ENCODE measurements at places on chromosomes 3 and 15.

GRCh38 chr3:23203708-23204330 lies 692 bp downstream of the UBE2E2 start:
- DNase-seq = no peak

- DNase-seq = no peak
Observed at GRCh38 chr15:39728845-39729244, 53.8 kb downstream of the FSIP1 start.

GRCh38 chr3:193645806-193646205 lies 52.8 kb downstream of the OPA1 start:
- DNase-seq = no peak

DNA sequence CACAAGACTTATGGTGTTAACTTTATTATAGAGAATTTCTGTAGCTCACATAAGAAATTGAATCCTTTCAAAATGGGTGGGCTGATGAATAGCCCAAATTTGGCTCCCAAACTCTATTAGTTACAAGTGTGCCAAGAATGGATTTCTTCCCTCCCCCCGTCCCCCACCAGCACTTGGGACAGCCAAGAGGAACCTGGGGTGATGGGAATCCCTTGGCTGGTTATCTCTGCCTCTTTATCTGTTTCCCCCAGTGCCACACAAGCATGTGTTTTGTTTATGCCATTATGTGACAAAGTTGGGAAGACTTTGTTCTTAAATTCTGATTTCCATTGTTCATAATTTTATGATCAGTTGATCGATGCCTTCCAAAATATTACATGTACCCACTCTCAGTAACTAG lies 28.3 kb downstream of the CMSS1 start:
- no peak for DNase-seq

DNA sequence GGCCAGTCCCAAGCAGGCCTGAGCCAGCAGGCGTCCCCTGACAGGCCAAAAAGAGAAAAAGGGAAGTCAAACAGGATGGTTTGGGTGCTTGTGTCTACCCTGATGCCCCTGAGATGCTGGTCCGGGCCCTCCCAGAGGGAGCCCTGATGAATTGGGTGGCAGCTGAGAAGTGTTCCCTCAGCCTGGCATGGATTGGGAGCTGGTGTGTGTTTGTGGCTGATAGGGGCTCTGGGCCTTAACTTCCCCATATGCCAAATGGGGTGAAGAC lies 1.4 kb downstream of the FBLN2 start:
- DNase-seq = no peak

DNA sequence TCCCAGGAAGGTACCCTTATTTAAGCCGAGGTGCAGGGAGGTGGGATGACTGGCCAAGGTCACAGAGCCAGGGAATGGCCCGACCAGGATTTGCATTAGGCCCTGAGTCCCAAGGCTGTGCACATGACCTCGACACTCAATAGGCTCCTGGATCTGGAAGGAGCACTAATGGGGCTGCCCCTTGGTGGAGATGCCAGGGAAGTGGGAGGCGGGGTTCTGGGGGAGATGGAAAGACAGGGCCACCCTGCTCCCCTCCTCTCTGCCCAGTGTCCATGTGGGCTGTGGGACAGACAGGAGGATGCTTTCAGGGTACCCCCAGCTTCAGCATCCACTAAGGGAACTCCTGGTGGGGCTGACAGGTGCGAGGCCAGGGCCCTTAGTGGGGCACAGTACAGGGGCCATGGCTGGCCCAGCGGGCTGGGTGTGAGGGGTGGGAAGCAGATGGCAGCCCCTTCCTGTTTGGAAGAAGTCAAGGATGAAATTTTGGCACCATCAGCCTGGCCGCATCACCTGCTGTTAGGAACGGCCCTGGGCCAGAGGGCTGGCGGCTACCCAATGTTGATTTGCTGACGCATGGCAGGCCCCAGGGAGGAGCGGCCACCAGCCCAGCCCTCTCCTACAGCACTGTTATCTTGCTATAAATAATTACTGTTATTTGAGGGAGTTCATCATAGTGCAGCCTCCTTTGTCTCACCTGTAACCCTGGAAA lies 37.3 kb downstream of the ATP2B2 start:
- DNase-seq = no peak

DNA sequence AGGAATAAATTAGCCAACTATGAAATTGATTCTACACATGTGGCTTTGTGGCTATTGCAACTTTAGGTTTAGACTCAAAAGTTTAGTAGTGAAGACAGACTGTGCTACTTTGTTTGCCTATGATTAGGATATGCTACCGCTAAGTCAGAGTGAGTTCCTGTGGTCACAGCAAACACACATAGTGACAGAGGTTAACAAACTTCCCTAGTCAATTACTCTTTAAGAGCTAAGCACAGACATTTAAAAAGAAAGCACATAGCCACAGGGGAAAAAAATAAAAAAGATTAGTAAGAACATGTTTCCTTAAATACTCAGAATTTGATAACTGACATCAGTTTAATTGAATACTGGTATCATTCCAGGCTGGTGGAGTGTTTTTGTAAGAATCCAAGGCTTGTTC lies 207.1 kb downstream of the GBE1 start:
- DNase-seq = no peak

GRCh38 chr15:56353740-56354139 lies 11.5 kb upstream of the TEX9 start:
- DNase-seq = no peak

- DNase-seq = no peak
Observed at GRCh38 chr15:60795471-60795870, 316.5 kb upstream of the ICE2 start.

DNA sequence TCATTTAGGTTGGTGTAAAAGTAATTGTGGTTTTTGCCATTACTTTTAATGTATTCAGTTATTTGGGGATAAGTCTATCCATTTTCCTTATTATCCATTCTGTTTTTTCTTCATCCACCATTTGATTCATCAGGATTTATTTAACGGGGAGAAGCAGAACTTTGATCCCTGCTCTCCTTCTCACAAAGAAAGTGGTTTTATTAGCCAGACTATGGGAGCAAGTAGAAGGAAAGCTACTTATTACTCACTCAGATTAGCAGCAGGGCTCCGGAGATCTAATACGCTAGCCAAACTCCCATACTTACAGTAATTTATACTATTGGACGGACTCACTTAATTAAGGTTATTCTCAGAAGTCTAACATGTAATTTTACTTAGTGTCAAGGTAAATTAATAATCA lies 14.7 kb upstream of the TMEM87A start:
- no peak for DNase-seq

DNA sequence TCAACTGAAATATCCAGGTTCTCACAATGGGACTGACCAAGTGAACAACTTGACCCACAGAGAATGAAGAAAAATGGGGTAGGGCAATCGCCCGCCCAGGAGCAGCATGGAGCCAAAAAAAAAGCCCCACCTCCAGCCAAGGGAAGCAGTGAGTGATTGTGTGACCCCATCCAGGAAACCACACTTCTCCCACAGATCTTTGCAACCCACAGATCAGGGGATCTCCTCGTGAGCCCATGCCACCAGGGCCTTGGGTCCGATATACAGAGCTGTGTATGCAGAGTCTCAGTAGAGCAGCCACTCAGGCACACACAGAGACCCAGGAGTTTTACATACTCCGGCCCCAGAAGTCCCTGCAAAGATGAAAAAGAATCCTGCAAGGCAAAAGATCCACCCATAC lies 35.7 kb downstream of the PYGO1 start:
- no peak for DNase-seq

DNA sequence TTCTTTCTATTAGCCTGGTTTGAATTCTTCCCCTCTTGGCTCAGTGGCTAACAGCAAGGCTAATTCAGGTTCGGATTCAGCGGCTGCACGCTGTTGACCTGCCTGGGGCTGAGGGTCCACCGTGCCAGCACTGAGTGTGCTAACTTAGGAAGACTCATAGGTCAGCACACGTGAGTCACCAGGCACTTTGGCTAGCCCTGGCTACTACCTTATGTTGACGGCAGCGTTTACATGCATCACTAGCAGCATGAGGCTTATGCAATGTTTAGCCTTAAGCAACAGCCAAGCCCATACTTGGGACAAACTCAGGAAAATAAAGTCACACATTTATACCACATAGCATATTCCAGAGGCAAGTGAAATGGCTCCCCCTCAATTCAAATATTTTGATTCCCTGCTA lies 137.7 kb downstream of the RAB11A start:
- DNase-seq = no peak

DNA sequence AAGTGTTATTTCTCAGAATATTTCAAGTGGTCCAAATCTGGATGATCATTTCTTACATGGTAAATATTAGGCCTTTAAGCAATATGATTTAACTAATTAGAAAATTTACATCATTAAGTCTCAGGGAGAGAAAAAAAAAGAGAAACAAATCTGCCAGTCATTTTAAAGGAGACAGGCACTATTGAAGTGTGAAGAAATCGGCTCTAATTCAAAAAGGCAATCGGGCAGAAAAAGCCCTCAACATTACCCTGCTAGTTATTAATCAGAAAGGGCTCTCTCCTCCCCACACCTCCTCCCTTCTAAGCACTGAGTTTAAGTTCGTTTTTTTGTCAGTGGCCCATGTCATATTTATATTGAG lies 215.9 kb downstream of the MEIS2 start:
- DNase-seq = no peak

GRCh38 chr15:40256638-40257235 lies 17.9 kb downstream of the PAK6 start:
- no peak for DNase-seq

GRCh38 chr3:86785386-86785785 lies 205.6 kb downstream of the VGLL3 start:
- DNase-seq = no peak

DNA sequence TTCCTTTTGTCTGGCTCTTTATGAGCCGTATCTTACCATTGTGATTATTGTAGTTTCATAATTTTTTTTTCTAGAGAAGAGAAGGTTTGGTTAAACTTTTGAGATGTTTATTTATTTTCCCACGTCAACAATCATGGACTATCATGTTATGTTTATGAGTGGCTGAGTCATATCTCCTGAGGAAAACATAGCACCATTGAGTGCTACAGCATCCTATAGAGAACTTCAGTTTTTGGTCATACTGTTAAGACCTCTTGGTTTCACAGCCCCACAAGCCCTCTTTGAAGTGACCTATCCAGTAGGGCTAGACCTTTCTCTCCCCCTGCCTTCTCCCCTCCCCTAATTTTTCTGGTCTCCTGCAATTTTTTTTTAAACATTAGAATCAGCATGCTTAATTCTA lies 20.8 kb downstream of the PIK3CA start:
- no peak for DNase-seq

DNA sequence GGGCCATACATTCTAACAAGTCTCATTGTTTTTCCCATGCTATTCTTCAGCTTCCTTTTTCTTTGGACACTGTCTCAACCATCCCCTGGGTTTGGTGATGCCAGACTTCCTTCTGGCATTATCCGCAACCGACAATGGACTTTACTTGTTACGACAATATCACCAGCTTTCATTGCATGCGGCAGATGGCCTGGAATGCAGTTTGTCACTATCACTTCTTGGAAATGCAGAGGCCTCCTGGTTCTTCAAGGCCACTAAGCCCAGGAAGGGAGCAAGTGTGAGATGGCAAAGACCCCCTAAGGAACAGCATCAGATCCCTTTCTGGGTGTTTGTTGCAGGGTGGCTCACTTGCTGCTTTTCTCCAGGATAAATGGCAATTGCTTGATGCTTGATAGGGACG lies 128.6 kb downstream of the PTPRG start:
- DNase-seq = no peak

DNA sequence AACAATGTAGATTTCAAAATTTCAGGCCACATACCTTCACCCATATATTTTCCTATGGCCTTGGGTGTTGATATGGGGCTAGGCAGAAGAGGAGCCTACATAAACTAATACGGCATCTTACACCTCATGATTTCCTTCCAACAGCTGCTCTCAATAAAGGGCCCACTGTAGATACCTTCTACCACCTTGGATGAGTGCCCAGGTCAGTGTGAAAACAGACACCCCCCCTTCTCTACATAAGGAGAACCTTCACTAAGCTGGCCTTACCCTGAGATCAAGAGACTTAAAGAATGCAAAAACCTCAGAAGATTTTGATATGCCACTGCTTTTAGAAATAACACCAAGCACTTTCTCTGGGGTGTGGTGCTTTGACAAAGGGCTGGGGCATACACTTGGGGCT lies 42.7 kb downstream of the SH3BP5 start:
- no peak for DNase-seq

DNA sequence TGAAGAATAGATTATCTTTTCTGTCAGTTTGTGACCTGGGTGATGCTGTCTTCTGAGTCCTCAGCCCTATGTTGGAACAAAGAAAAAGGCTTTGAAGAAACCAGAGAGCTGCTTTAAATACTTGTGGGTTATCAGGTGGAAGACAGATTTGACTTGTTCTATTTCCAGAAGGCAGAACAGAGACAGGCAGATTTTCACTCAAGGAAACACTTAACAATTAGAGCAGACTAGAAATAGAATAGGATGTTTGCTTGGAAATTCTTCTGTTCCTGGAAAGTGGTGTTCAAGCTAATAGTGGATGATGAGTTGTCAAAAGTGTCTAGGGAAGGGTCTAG lies 219.4 kb downstream of the UBE2E2 start:
- DNase-seq = no peak

GRCh38 chr15:53266176-53266575 lies 476.0 kb upstream of the ONECUT1 start:
- DNase-seq = no peak

GRCh38 chr3:4447295-4447999 lies 19.6 kb downstream of the SUMF1 start:
- no peak for DNase-seq

DNA sequence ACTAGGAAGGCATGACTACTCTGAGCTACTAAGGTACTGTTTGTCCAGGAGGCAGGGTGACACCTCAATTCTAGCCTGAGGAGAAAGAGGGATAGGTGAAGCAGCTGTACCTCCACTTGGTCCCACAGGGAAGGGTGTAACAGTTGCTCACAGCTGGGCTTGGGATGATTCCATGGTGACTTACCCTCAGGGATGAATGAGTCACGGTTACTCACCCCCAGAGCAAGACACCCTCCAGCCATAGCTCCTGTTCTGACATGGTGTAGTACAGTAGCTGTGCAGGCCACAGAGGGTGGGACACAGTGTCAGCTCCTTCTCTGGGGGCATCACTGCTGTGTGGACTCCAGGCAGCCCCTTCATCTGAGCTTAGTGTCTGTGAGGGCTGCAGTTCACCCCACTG lies 868.6 kb upstream of the SEMA6D start:
- no peak for DNase-seq

GRCh38 chr3:16240229-16241023 lies 24.3 kb downstream of the DPH3 start:
- DNase-seq = no peak

- no peak for DNase-seq
Observed at GRCh38 chr15:60620708-60621107, 141.8 kb upstream of the ICE2 start.

- no peak for DNase-seq
Observed at GRCh38 chr3:77039606-77040171, at the start of gene ROBO2. Gene ROBO2, plus strand, starts transcription at chr3:77040099. Its CDS starts 687 bp downstream, at chr3:77040786.

Measured in activated T-helper 9 cell treated with anti-CD3 and anti-CD28 coated beads, Interleukin-2, amount 50 U/mL, for 16 hours (primary cell).